ENCODE measurements at places on chromosomes 6 and 20. TPM values are rescaled to one million over a fixed set of nuclear protein-coding genes. Genes with fewer than 3 reads are reported as not detected.

Gene VSTM2L
- total RNA-seq, result not detected

Gene TRAPPC3L
- total RNA-seq, result not detected

Gene TRIM10
- 2.3 TPM for total RNA-seq

Gene GATA5
- total RNA-seq, result 3.1 TPM

Gene SAPCD1
- total RNA-seq, result 12.0 TPM

Gene RPS6KA2
- 85.2 TPM for total RNA-seq
